Substantia nigra (tissue), 51 donors: ENCODE measurements at places on chromosomes 13 and 19.

DNA sequence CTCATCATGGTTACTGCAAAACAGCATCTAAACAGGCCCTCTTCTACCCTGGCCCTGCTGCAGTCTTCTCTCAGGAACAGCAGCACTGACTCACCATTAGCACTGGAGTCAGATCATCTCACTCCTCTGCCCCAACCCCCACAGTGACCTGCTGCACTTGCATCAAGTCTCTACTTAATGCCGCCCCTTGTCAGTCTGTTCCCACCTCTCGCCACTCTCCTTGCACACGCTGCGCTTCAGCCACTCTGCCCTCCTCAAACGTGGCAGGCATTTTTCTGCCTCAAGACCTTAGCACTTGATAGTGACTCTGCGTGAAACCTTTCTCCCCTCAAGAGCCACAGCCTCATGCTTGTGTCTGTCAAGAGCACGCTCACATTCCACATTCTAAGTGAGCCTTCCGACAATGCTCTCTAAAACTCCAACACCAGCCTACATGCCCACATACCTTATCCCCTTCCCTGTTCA is 22.1 kb downstream of the MIPEP start:
- DNase-seq, result no peak

DNA sequence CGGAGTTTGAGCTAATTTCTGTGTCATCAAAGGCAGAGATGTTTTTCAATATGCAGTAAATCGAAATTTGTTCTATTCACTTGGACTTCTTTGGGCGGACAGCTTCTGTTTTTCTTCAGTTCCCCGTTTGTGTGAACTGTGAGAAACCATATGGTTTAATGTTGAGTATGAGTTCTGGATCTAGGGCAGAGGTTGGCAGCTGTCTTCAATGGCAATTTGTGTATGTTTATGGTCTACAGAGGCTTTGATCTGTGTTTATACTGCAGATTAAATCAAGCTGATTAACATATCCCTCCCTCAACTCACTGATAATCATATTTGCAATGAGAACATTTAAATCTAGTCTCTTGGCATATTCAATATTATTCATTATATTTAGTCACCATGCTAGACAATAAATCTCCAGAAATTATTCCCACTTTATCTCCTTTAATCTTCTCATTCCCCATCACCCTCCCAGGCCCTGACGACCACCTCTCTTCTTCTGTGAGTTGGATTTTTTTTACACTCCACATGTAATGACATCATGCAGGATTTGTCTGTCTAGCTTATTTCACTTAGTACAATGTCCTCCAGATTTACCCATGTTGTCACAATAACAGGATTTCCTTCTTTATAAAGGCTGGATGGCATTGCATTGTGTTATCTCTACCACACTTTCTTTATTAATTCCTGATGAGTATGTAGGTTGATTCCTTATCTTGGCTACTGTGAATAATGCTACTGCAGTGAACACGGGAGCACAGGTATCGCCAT is 9.0 kb downstream of the ZNF331 start:
- DNase-seq, result no peak

DNA sequence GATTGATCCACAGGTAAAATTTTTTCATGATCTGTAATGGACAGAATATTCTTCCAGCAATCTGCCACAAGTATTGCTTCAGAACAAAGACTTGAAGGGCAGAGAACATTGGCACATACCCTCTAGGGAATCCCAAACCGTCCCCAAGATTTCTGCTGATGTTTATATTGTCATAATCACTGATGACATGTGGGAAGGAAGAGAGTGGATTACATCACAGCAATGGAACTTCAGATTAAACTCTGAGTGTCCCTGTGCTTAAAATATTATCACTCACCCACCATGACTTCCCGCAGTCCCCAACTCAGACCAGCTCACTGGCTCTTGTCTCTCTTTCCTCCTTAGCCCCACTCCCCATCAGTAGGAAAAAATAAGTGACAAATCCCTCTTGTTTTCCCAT is 8.5 kb upstream of the TPT1 start:
- DNase-seq, result no peak

DNA sequence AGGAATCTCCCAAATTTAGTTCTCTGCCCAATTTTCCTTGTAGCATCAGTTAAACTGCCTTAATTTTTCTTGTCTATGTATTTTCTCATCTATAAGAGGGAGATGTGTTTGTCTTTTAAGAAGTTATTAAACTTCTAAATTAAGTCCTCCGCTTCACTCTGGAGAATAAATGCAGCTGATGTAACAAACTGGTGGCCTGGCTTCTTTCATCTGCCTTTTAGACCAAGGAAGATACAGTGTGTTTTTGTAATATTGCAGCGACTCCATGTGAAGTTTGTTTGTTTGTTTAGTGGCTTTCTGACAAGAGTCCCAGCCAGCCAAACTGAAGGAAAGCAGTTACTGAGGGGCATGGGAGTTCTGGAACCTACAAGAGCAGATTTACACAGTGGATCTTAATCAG is 56.4 kb downstream of the KLF12 start:
- no peak for DNase-seq

- DNase-seq, result no peak
Measured at GRCh38 chr19:9828551-9829063, 889 bp downstream of the UBL5 start.

- no peak for DNase-seq
Measured at GRCh38 chr13:34076943-34077703, 259.2 kb downstream of the RFC3 start.

- no peak for DNase-seq
Measured at GRCh38 chr19:48642862-48643261, 3.1 kb downstream of the CA11 start.

- no peak for DNase-seq
Measured at GRCh38 chr13:96100457-96101220, 10.7 kb downstream of the HS6ST3 start.
